Stomach (tissue), 19 donors: ENCODE measurements at places on chromosomes 6 and 20. TPM values are rescaled to one million over a fixed set of nuclear protein-coding genes. Genes with fewer than 3 reads are reported as not detected.

DNA sequence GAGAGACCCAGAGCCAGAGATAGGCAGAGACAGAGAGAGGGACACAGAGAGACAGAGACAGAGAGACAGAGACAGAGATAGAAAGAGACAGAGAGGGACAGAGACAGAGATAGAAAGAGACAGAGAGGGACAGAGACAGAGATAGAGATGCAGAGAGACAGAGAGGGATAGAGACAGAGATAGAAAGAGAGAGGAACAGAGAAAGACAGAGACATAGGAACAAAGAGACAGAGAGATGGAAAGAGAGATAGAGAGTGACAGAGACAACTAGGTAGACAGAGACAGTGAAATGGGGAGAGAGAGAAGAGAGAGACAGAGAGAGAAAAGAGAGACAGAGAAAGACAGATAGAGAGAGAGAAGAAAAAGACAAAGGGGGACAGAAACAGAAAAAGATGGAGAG, 165.4 kb upstream of the FOXQ1 start:
- H3K27me3 ChIP-seq = no peaks in the 10 kb centered on the region
- no peak overlapping the region for H3K4me3 ChIP-seq
- no peaks in the 10 kb centered on the region for H3K4me1 ChIP-seq
- H3K36me3 ChIP-seq = no peaks in the 10 kb centered on the region
- no peak overlapping the region for H3K27ac ChIP-seq

DNA sequence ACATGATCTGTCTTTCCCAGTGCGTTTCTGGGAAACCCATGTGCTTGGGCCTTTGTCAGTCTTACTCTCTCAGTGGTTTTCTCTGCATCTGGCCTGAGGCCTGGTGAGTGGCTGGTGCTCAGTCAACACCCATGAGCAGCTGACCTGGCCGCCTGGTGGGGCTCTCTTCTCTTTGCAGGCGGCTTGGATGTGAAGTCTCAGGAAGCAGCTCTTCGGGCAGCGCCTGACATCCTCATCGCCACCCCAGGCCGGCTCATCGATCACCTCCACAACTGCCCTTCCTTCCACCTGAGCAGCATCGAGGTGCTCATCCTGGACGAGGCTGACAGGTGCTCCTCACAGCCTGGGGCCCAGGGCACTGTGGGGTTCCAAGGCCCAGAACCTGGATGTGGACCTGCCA, 10.8 kb downstream of the DDX27 start:
- DNase-seq = no peak
- H3K4me3 ChIP-seq = no peak overlapping the region
- no peaks in the 10 kb centered on the region for H3K27me3 ChIP-seq
- H3K27ac ChIP-seq = no peak overlapping the region
- H3K36me3 ChIP-seq = peaks cover 72% of the 10 kb centered on the region
- H3K4me1 ChIP-seq = no peaks in the 10 kb centered on the region

DNA sequence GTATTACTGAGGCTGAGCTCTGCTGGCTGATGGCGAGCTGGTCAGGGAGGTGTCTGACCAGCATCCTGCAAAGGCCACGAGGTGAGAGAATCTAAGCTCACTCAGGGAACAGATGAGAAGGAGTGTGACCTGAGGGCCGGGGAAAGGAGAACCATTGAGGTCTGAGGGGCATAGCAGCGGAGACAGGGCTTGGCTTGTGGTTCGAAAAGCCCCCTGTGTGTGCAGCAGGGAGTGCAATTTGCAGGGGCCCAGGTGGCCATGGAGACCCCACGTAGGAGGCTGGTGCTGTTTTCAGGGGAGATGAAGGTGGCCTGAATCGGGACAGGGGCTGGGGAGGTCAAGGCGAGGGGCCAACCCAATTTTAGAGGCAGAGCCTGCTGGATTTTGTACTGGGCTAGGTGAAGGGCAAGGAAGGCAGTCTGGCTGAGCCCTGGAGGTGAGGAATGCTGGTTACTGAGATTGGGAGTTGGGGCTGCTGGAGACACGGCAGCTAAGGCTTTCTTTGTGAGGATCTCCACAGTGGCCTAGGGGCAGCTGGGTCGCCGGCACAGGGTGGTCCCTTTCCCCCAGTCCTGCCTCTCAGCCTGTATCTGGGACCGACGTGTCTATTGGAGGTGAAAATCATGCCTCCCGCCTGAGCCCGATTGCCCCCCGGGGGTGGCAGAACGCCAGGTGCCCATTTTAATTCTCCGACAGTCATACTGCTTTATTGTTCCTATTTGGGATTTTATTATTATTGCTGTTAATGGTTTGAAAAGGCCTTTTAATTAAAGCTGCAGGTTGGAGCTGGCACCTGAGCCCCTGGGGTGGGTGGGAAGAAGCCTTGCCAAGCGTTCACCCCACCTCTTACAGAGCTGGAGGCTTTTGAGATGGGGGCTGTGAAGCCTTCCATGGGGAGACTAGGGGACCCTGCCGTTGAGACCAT, 28.4 kb downstream of the DLGAP4 start:
- H3K27me3 ChIP-seq = peaks cover 86% of the 10 kb centered on the region
- H3K4me1 ChIP-seq = no peaks in the 10 kb centered on the region
- H3K4me3 ChIP-seq = no peak overlapping the region
- no peaks in the 10 kb centered on the region for H3K36me3 ChIP-seq

DNA sequence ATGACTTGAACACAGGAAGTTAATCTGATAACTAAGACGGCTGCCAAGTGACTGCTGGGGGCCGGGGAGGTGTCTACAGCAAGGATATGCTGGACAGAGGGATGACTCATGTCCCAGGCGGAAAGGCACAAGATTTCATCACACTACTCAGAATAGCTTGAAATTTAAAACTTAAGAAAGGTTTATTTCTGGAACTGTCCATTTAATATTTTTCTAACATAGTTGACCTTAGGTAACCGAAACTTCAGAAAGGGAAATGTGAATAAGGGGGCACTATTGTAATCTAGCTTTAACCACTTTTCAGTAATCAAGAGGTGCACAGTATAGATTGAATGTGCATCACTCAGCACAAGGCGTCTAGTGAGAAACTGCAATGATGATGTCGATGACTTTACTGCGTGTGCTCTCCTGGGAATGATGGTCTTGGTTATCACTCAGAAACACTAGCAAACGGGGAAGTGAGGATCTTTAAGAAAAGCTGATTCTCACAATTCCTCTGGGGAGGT, 171.5 kb downstream of the QKI start:
- no peaks in the 10 kb centered on the region for H3K36me3 ChIP-seq
- H3K27ac ChIP-seq = peak overlapping the region; percentile 14
- DNase-seq = no peak
- H3K4me1 ChIP-seq = peaks cover 4% of the 10 kb centered on the region

- no peak overlapping the region for H3K4me3 ChIP-seq
- H3K27ac ChIP-seq = no peak overlapping the region
- H3K27me3 ChIP-seq = no peaks in the 10 kb centered on the region
- peaks cover 70% of the 10 kb centered on the region for H3K36me3 ChIP-seq
Observed at GRCh38 chr6:18219591-18219990, 44.7 kb downstream of the DEK start.

DNA sequence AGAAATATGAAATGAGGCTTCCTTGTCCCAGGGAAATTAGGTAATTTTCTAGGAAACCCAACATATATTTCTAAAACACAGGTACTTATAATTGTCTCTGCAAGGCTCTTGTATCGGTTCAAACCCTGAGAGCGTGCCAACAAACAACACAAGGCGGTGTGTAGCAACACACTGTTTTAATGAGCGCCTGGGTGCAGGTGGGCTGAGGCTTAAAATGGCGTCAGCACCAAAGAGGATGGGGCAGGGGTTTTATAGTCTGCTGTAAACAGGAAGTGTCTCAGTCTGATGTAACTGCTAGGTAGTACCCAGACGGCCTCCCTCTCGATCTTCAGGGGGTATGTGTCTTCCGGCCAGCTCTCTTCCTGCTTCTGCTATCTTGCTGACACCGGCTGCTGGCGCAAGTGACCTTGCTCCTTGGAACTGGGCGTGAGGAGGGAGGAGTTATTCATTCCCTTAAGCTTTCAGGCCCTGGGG, 69.7 kb downstream of the EPB41L2 start:
- no peaks in the 10 kb centered on the region for H3K36me3 ChIP-seq
- no peak overlapping the region for H3K4me3 ChIP-seq
- no peaks in the 10 kb centered on the region for H3K27me3 ChIP-seq
- no peak for DNase-seq
- H3K4me1 ChIP-seq = peaks cover 6% of the 10 kb centered on the region
- H3K27ac ChIP-seq = no peak overlapping the region

DNA sequence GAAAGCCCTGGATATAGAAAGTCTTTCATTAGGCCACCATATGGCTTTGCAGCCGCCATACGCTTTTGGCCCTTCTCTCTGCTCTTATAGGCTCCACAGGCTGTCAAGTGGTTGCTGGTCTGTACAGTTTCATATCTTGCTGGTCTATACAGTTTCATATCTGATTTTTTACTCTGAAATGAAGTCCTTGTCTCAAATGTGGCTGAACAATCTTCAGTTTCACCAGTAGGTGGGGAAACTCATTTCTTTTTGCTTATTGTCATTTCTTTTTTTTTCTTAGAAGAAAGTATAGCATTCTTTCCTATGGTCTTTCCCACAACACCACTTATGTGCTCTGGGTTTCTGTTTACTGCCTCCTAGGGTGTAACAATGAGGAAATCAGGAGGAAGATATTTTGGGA, 771.4 kb upstream of the MMS22L start:
- H3K4me1 ChIP-seq = no peaks in the 10 kb centered on the region
- H3K36me3 ChIP-seq = no peaks in the 10 kb centered on the region
- H3K27ac ChIP-seq = no peak overlapping the region
- no peak for DNase-seq
- H3K4me3 ChIP-seq = no peak overlapping the region
- no peaks in the 10 kb centered on the region for H3K27me3 ChIP-seq

GRCh38 chr6:4806337-4806725, 30.1 kb downstream of the CDYL start:
- peaks cover 26% of the 10 kb centered on the region for H3K4me1 ChIP-seq
- no peak for DNase-seq
- H3K4me3 ChIP-seq = no peak overlapping the region
- no peak overlapping the region for H3K27ac ChIP-seq
- no peaks in the 10 kb centered on the region for H3K36me3 ChIP-seq

Gene TMEM217
- not detected for total RNA-seq
